ENCODE measurements at places on chromosomes 6 and 20.

DNA sequence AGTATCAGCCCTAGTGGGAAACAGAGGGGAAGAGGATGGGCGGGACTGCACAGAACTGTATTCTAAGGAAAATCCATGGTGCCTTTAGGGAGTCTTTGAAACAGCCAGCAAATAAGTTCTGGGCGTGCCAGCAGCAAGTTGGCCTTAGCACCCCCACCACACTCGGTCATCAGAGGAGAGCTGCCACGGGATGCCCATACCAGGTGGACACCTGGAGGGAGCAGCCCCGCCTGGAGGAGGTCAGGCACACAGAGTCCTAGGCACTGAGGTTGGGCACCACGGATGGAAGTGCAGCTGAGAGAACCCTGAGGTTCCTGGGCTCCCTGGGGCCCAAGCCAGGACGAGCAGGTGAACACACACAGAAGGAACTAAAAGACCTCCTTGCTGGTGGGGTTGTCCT is 180.8 kb upstream of the PROKR2 start:
- no peak for DNase-seq

- DNase-seq: no peak
These were observed 234.7 kb downstream of the TAF4 start for GRCh38 chr20:61830991-61831390.

DNA sequence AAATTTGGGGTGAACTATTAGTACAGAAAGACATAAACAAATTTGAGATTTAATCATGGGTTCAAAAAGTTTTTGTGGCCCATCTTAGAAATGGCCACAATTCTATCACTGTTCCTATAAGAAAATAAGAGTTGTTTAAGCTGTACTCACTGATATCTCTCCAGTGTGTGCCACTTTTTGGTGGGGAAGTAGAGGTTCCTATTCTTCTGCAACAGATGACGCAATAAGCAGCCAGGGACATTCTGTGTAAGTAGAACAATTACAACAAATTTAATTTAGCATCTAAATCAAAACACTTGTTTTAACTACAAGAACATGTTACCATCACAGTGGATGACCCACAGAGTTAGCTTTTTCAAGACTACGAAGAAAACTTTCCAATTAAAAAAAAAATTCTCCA is 9.9 kb downstream of the SERAC1 start:
- no peak for DNase-seq

- no peak for DNase-seq
These were observed 32.0 kb upstream of the POPDC3 start for GRCh38 chr6:105211831-105212230.

DNA sequence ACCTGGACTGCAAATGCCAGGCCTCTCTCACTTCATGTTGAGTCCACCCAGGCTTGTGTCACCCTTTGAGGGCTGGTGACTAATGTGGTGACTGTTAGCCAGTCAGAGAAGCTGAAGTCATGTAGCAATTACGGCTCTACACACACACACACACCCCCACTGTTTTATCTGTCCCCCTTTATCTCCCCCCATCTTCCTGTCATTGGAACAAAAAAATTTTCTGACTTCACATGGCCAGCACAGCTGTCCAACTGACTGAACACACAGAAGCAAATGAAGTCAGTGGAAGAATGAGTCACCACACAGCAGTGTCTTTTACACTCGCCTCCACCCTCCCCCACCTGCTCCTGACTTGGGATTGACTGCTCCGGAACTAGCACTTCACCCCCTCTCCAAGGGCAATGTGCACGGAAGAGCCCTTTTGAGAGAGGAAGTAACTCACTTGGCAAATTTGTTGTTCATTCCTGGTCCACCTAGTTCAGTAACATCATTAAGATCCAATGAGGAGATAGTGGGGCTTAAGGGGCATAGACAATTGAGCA is 198.0 kb downstream of the RNF144B start:
- DNase-seq: no peak
